Amniotic stem cell (primary cell): ENCODE measurements at places on chromosomes 16 and 17.
A peak's percentile ranks its signal among the peaks of the same experiment; 100 is the strongest.

DNA sequence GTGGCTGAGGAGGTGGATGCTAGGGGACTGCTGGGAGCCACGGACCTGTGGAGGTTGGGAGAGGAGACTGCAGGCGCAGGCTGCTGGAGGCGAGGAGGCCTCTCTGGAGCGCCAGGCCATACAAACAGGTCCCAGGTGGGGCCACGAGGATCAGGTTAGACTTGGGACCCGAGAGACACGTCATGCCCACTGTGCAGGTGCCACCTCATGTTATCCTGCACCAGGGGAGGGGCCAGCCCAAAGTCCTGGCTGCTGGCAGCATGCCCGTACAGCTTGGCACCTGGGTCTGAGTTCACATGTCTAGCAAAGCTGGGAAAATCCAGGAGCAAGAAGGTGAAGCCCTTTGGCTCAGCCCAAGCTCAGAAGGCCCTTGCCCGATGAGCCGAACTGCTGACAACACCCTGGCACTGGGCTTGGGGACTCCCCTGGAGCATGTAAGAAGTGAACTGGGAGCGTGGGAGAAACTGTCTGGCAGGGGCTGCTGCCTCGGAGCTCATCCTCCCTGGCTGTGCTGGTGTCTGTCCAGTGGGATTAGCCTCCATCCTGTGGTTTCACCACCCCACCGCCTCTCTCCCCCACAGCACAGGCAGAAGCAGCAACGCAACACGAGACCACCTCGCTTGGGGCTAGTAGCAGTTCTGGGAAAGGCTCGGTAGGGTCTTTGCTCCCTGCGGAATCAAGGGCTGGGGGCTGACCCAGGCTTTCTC is 5.3 kb downstream of the ARHGDIA start:
- DNase-seq, result no peak

DNA sequence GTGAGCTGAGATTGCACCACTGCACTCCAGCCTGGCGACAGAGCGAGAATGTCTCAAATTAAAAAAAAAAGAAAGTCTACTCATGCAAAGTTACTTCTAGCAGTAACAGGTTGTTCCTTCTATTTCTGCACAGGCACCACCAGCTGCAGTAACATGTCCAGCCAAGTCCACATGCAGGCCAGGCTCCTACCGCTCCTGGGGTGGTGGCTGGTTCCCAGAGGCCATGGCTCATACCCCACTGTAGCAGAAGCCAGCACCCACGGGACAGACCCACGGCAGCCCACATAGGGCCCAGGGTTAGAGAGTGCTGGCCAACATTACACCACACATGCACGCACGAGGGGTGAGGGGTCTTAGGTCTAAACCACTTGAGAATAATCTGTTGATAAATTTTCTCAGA is 26.7 kb upstream of the TRAP1 start:
- DNase-seq, result no peak

GRCh38 chr16:1338855-1339675 is 5.6 kb downstream of the BAIAP3 start:
- DNase-seq, result no peak

DNA sequence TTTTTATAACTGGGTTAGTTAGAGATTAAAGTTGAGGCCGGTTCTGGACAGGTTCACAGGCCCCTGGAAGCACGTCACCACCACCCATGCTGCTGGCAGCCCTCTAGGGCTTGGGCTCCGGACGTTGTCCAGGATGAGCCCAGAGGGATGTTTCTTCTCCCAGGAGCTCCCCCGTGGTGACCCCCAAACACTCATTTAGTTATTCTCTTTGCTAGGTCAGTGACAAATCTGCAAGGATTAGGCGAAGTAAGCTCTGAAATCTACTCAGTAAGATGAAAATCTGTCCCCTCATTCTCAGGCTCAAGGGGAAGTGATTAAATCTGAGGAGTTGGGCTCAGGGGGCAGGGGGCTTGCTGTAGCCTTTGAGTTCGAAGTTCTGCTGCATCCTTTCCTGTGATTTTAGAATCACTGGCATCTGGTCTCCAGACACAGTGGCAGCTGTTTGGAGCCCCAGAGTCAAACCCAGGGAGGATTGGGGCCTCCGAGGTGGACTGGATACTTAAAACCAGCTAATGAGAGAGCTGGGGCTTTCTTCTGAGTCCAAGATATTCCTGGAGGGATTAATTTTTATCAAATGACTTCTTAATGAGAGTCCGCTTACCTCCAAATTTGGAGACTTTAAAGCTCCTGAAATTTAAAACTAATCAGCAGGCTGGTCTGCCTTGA is 49.2 kb upstream of the HS3ST2 start:
- no peak for DNase-seq

DNA sequence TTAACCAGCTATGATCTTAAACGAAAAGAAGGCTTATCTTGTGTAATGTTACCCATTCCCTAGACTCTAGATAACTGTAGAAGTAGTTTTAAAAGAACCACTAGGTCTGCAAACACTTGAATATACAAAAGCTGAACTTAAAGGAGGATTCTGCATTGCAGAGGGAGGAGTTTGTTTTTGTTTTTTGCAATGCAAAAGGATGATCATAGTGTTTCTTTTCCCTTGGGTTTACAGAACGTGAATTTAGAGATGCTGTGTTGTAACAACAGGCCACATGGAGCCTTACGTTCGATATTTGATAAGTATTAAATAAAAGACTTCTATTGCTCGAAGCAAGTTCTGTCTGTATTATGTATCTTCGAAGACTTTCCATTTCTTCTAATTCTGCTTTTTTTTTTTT is 77.6 kb downstream of the CHD9 start:
- no peak for DNase-seq

- DNase-seq, result no peak
Measured at GRCh38 chr17:47822785-47823184, 1.2 kb upstream of the OSBPL7 start.

DNA sequence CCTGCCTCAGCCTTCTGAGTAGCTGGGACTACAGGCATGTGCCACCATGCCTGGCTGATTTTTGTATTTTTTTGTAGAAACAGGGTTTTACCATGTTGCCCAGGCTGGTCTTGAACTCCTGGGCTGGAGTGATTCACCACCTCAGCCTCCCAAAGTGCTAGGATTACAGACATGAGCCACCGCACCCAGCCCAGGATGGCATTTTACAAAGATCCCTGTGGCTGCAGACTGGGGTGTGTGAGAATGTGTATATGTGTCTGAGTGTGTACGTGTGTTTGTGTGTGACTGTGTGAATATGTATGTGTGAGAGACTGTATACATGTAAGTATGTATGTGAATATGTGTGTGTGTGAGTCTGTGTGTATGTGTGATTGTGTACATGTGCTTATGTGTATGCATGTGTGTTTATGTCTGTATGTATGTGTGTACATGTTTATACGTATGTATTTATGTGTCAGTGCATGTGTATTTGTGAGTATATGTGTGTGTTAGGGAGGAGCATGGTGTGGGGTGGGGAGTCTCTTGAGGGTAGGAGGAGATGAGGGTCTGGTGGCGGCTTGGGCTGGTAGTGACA is 17.0 kb downstream of the RPTOR start:
- DNase-seq, result no peak

- DNase-seq, result no peak
Measured at GRCh38 chr16:78538919-78539318, 439.5 kb downstream of the WWOX start.

GRCh38 chr17:78000341-78000740 is 41.8 kb downstream of the TNRC6C start:
- DNase-seq, result peak; percentile 2

- DNase-seq, result no peak
Measured at GRCh38 chr17:72901083-72901482, 191.4 kb downstream of the SLC39A11 start.

DNA sequence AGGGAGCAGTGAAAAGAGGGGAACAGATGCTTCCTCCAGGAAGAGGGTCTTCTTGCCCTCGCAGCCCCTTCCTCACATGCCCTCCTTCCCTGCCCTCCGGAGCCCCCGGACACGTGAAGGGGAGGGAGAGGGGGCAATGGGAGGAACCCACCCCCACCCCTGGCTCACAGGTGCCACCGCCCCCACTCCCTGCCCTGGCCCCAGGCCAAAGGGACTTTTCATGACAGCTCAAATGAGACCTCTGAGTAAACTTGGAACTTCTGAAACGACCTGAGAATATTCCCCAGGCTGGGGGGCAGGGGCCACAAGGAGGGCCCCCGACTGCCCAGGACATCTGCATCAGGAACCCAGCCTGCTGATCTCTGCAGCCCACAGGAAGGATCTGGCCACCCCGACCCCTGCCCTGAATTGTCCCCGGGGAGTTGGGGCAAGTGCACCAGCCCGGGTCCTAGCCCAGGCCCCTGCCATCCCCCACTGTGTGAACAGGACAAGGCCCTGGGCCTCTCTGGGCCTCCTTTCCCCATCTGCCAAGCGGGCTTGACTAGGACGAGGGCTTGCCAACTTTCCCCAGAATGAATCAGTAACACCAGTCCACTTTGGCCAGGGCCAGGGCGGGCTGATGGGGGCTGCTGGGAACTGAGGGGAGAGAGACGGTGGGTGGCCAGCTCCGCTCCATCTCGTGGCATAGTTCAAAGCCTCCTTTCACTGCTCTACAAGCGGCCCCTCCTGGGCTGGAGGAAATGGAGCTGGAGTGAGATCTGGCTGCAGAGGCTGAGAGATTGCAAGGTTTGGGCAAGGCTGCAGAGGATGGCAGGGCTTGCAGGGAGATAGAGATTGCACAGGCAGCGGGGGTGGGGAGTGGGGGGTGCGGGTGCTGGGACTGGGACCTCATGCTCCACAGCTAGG is 3.8 kb downstream of the IL21R start:
- DNase-seq, result no peak

DNA sequence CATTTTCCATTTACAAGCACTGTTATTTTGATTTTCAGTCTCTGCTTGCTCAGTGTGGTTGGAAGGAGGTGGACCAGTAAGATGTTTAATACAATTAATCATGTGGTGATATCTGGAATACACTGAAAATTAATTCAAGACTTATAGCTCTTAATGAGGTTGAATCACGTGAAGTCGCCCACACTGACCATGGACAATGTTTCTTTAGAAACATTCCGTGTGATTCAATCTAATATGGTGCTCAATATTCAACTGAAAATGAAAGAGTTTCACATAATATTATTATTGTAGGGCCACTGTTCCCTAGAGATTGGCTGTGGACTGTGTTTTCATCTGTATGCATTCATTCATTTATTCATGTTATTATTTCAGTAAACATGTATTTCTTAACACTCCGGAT is 45.2 kb upstream of the MAF start:
- DNase-seq, result no peak

DNA sequence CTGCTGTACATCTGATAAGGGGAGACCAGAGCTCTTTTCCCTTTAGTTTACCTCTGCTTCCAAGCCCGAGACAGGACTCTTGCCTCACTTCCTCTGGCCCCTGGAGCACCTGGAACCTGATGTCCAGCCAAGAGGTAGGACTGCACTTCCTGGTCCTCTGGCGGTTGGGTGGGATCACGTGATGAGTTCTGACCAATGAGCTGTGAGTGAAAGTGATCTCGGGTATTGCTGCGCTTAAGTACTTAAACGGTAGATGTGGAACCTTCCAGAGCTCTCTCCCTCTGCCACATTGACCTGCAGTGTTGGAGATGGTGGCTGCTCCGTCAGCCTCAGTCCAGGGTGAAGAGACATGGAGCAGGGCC is 67.0 kb downstream of the SMPD3 start:
- no peak for DNase-seq

GRCh38 chr17:35010093-35010492 is 29.8 kb downstream of the LIG3 start:
- DNase-seq, result no peak

- no peak for DNase-seq
Measured at GRCh38 chr17:39212841-39213480, 12.8 kb downstream of the STAC2 start.

GRCh38 chr17:17321356-17322025 is 18.3 kb downstream of the NT5M start:
- no peak for DNase-seq

DNA sequence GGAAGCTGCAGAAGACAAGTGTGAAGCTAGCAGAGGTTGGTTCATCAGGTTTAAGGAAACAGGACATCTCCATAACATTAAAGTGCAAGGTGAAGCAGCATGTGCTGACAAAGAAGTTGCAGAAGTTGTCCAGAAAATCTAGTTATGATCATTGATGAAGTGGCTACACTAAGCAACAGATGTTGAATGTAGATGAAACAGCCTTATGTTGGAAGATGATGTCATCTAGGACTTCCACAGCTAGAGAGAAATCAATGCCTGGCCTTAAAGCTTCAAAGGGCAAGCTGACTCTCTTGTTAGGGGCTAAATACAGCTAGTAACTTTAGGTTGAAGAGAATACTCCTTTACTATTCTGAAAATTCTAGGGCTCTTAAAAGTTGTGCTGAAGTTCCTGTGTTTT is 340.2 kb upstream of the SOX9 start:
- DNase-seq, result no peak

DNA sequence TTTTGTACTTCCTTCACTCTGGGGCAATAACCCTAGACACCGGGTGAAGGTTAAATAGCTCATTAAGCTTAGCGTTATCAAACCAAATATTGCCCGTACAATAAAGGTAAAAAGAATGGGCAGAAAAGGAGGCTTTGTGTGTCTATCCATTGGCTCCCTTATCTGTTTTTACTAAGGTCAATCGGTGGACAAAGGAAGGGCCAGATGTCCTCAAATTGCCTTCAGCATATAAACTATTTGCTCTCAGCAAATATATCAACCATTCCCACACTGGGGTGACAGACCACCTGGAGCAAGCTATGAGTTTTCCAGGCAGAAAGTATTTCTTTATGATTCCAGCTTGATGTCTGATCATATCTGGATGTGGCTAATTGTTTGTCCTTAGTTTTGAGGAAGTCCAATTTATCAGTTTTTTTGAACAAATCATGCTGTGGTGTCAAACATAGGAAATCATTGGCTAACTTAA is 25.3 kb upstream of the WIPI1 start:
- no peak for DNase-seq

GRCh38 chr17:82737967-82738877 is 2.8 kb downstream of the FN3K start:
- DNase-seq, result no peak

GRCh38 chr17:66720027-66720426 is 114.9 kb upstream of the CACNG5 start:
- DNase-seq, result no peak

DNA sequence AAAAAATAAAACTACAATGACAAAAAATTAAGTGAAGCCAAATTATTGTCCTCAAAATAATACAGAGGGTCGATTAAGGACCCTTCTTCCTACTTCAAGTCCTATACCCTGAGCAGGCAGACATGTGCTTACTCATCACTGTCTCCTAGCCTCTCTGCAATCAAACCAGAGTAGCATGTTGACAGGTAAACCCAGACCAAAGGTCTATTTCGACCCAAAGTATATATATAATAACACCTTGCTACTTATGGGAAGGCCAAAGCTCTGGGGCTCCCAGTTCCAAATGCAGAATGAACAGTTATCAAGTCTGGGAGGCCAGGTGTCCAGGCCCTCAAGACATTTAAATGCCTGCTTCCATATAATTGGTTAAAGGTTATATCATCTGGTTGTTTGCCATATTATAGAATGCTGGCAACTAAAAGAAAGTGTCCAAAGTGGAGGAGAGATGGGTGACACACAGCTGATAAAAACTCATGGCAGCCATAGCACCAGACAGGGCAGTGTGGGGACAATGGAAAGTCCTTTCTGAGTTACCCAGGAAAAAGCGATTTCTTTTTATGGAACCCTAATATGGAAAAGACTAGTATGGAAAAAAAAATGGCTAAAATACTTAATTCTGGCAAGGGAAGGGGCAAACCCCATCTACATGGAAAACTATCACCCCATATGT is 53.6 kb downstream of the N4BP1 start:
- DNase-seq, result no peak
